ENCODE measurements at places on chromosomes 2 and 18. TPM values are rescaled to one million over a fixed set of nuclear protein-coding genes. Genes with fewer than 3 reads are reported as not detected.
A peak's percentile ranks its signal among the peaks of the same experiment; 100 is the strongest.

- H3K4me3 ChIP-seq, result no peak overlapping the region
- no peaks in the 10 kb centered on the region for H3K36me3 ChIP-seq
- DNase-seq, result no peak
- no peak overlapping the region for H3K27ac ChIP-seq
Measured at GRCh38 chr2:45224321-45224992, 215.2 kb upstream of the SIX2 start.

DNA sequence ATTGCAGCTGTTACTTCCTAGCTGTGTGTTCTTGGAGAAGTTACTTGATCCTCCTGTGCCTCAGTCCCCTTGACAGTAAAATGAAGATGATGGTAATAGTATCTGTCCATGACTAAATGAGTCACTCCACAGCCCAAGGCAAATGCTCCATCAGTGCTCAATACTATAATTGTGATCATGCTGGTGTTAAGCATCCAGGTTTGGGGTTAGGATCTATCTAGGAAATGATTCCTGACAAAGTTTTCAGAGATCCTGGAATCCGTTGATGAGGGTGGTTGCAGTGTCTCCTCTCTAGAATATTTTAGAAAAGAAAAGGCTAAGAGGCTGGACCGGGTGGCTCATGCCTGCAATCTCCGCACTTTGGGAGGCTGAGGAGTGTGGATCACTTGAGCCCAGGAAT is 2.7 kb upstream of the PRELID3A start:
- no peak for DNase-seq
- H3K36me3 ChIP-seq, result no peaks in the 10 kb centered on the region
- H3K27me3 ChIP-seq, result no peaks in the 10 kb centered on the region
- peaks cover 14% of the 10 kb centered on the region for H3K4me1 ChIP-seq
- H3K27ac ChIP-seq, result no peak overlapping the region

DNA sequence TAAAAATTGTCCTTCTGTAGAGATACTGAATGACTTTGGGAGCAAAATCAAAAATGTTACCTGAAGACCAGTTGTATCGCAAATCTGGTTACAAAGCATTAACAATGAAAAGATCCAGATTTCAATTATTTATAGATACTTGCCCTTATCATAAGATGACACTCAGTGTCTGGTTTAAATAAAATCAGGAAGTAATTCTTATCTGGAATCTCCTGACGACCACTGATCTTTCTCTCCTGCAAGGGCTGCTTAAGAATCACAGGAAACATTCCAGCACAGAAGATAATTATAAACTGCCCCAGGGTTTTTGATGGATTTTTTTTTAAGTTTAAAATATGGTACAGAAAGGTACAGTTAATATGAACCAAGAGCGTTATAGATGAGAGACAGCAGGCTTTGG is 205.7 kb downstream of the ALK start:
- no peak for DNase-seq
- no peaks in the 10 kb centered on the region for H3K27me3 ChIP-seq
- H3K36me3 ChIP-seq, result no peaks in the 10 kb centered on the region
- no peak overlapping the region for H3K27ac ChIP-seq

DNA sequence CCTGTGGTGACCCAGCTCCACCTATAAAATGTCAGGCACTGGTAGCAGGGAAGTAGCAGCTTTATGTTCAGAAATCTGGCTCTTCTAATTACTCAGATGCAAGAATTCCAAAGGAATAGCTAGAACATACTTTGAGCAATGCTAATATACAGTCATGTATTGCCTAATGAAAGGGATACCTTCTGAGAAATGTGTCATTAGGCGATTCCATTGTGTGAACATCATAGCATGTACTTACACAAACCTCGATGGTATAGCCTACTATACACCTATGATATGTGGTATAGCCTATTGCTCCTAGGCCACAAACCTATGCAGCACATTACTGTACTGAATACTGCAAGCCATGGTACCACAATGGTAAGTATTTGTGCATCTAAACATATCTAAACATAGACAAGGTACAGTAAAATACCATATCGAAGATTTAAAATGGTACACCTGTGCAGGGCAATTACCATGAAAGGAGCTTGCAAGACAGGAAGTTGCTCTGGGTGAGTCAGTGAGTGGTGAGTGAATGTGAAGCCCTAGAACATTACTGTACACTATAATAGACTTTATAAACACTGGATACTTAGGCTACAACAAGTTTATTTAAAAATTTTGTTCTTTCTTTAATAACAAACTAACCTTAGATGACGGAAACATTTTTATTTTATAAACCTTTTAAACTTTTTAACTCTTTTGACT is 50.3 kb upstream of the ETAA1 start:
- no peak for DNase-seq
- no peak overlapping the region for H3K4me3 ChIP-seq
- H3K4me1 ChIP-seq, result no peaks in the 10 kb centered on the region
- no peaks in the 10 kb centered on the region for H3K36me3 ChIP-seq

DNA sequence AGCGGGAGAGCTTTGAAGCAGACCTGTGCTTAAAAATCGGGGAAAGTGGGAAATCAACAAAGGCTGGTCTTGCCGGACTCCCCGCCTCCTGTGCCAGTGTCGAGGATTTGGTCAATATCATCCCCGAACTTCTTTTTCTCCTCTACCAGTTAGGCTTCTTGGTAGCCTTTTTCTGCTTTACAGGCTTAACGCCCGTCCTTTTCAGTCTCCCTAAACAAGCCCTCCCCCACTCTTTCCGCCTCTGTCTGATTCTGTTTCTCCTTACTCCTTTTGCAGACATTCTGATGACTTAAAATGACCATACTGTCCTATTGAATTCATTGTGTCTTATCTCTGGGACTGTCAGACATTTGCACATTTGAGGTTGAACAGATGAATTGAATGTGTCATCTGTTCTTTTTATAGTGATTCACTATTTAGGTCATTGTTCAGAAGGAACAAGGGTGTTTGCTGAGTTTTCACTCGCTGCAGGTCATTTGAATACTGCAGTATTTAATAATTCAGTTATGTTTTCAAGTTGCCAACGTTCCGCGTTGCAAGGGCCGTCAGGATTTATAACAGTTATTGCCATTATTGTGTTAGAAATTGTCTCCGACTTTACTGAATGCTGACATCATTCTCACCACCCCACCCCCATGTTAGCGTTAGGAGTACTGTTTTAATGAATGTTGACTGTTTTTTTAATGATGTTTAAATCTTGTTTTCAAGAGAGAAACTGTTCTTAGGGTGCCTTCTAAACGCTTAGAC is 1.1 kb downstream of the ITGAV start:
- H3K4me1 ChIP-seq, result peaks cover 15% of the 10 kb centered on the region
- peak; percentile 20 for DNase-seq
- no peaks in the 10 kb centered on the region for H3K27me3 ChIP-seq

GRCh38 chr2:165700531-165700930 is 93.5 kb downstream of the GALNT3 start:
- no peak overlapping the region for H3K27ac ChIP-seq
- no peak for DNase-seq
- no peaks in the 10 kb centered on the region for H3K4me1 ChIP-seq

Gene HOXD13
- total RNA-seq, result not detected

GRCh38 chr2:240401308-240401707 is 34.2 kb upstream of the GPC1 start:
- H3K4me1 ChIP-seq, result no peaks in the 10 kb centered on the region
- H3K27me3 ChIP-seq, result no peaks in the 10 kb centered on the region
- no peak for DNase-seq
- no peak overlapping the region for H3K27ac ChIP-seq
